ENCODE measurements at places on chromosomes 7 and 10. TPM values are rescaled to one million over a fixed set of nuclear protein-coding genes. Genes with fewer than 3 reads are reported as not detected.

TRDMT1 gene
- 5.9 TPM for total RNA-seq

ADAM12 gene
- total RNA-seq, result 2.2 TPM

H2BK1 gene
- total RNA-seq, result not detected

PDK4 gene
- total RNA-seq, result 6.8 TPM

TMEM72 gene
- 0.08 TPM for total RNA-seq

CTNNA3 gene
- not detected for total RNA-seq

DYNC1I1 gene
- total RNA-seq, result 3.7 TPM

HTR5A gene
- not detected for total RNA-seq

HABP2 gene
- total RNA-seq, result 0.08 TPM

GGCT gene
- total RNA-seq, result 86.3 TPM

SMKR1 gene
- total RNA-seq, result 3.6 TPM

GHRHR gene
- not detected for total RNA-seq

ANLN gene
- total RNA-seq, result 107 TPM

VAX1 gene
- 0.41 TPM for total RNA-seq

HOXA3 gene
- 2.6 TPM for total RNA-seq

RAB19 gene
- not detected for total RNA-seq

EVX1 gene
- total RNA-seq, result not detected

Measured in A375 (cell line).